ENCODE measurements at places on chromosomes 1 and 21. TPM values are rescaled to one million over a fixed set of nuclear protein-coding genes. Genes with fewer than 3 reads are reported as not detected.

ERICH3 gene
- total RNA-seq, result not detected

C8A gene
- not detected for total RNA-seq

TNFRSF9 gene
- total RNA-seq, result 3.2 TPM

ASCL5 gene
- 0.13 TPM for total RNA-seq

CADM3 gene
- 0.09 TPM for total RNA-seq

GNAT2 gene
- 0.17 TPM for total RNA-seq

CAMSAP2 gene
- total RNA-seq, result 21.5 TPM

CR2 gene
- not detected for total RNA-seq

AIRE gene
- total RNA-seq, result not detected

FCRL6 gene
- total RNA-seq, result not detected

CR1 gene
- total RNA-seq, result not detected

ANXA9 gene
- 0.92 TPM for total RNA-seq

RCC1 gene
- 70.8 TPM for total RNA-seq

RER1 gene
- total RNA-seq, result 135 TPM

HSF2BP gene
- total RNA-seq, result 1.8 TPM

IVNS1ABP gene
- 27.7 TPM for total RNA-seq

SELENBP1 gene
- 6.5 TPM for total RNA-seq

CA14 gene
- total RNA-seq, result not detected

HSPB7 gene
- total RNA-seq, result not detected

Measured in A549 treated with Mapracorat at 1 μM for 4 hours (cell line).